Femur (tissue), 1 donor: ENCODE measurements at places on chromosomes 2 and 18.
A peak's percentile ranks its signal among the peaks of the same experiment; 100 is the strongest.

GRCh38 chr2:235381261-235381912 lies 112.5 kb upstream of the AGAP1 start:
- no peak for DNase-seq

DNA sequence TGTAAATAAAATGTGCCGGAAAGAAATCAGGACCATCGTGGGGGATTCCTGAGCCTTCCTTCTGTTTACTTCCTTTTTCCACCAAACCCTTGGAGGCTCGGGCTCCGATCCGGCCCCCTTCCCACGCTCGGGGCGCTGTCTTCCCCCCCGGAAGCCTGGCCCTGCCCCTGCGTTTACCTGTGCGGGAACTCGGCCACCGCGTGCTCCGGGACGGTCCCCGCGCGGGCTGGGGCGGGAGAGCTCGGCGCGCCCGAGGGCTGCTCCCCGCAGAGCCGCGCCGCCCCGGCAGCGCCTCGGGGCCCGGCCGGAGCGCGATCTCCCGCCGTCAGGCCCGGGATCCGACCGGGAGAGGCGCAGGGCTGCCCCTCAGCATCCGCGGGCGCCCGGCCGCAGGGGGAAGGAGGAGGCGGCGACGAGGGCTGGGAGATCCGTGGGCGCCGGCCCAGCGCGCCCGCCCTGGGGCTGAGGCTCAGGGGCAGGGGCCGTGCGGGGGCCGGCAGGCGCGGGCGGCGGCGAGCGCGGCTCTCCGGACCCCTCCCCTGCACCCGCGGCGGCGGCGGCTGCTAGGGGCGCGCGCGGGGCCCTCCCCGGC lies 435 bp downstream of the ADCY3 start:
- DNase-seq = no peak

GRCh38 chr2:216604458-216604857 lies 28.8 kb upstream of the IGFBP2 start:
- no peak for DNase-seq

DNA sequence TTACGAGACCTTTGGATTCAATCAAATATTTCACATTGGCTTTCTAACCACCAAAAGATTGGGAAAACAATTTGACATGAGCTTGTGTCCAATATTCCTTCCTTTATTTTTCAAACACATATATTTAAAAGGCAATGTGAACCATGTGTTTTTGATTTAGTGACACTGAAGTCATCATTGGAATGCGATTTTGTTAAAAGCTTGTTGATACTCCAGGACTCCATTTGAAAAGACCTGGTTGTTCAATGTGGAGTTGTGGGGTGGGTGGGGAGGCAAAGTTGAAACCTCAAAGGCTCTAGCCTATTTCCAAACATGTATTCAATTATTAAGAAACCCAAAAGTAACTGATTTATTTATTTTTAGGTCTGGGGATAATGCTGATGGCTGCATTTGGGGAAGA lies 114.1 kb upstream of the TRIB2 start:
- no peak for DNase-seq

DNA sequence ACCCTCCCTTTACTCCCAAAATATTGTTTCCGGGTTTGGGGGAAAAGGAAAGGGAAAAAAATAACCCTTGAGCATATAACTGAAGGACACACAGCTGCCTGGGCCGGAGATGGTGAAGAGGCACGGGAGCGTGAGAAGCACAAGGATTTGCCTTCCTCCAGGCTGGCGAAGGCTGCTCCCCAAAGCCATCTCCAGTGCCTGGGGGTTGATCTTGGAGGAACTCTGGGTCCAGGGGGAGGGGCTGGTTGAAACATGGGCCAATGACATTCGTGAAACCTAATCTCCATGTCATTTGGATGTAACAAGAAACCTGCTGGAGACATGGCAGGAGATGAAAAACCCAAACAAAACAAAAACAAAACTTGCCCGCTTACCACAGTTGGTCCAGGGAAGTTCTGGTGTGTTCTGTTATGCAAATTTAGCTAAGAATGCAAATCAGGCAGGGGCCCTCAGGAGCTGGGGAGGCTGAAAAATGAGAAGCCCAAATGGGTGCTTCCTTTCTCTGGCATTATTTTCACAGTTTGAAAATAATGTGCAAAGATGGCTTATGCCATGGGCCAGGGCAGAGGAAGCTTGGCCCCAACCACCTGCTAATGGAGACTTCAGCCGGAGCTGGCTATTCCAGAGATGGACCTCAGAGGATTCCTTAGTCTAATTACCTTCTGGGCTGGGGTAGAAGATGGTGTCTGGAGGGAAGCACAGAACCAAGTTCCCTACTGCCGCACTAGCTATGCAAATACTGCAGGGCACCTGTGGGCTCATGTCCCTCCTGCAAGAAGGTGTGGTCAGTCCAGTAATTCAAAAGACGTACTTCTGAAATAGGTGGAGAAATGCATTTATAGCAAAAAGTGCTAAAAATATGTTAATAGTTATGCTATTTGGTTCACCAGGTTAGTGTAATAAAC lies 180.9 kb downstream of the BCL2 start:
- DNase-seq = no peak

DNA sequence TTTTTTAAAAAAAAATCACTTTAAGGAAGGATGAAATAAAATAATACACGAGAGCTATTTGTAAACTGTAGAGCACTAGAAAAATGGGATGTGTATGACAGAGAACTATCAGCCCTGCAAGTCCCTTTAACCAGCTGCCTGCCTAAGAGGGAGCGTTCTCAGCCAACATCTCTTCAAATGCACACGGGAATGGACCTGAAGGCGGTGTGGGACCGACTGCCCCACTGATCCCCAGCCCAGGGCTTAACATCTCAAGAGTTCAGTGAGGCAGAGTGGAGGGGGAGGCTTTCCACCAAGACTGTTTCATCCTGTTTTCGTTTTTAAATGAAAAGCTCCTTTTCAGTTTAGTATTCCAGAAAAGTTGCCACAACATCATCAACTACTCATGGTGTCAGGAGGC lies 2.2 kb downstream of the INPP4A start:
- DNase-seq = no peak

DNA sequence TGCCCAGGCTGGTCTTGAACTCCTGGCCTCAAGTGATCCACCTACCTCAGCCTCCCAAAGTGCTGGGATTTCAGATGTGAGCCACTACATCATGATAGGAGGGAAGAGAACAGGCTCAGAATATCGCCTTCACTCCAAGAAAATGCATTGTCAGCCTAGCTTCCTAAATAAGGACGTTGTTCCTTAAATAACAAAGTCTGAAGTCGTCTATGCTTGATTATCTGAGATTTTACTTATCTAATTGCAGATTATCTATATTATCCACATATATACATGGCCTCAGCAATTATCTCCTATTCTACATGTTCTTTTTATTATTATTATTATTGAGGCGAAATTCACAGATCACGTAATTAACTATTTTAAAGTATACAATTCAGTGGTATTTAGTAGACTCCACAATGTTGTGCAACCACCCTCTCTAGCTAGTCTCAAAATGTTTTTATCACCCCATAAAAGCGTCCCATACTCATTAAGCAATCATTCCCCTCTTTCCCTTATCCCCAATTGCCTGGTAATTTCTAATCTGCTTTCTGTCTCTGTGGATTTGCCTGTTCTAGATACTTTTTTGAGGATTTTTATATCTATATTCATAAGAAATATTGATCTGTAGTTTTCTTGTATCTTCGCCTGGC lies 95.1 kb upstream of the RFX8 start:
- DNase-seq = no peak

DNA sequence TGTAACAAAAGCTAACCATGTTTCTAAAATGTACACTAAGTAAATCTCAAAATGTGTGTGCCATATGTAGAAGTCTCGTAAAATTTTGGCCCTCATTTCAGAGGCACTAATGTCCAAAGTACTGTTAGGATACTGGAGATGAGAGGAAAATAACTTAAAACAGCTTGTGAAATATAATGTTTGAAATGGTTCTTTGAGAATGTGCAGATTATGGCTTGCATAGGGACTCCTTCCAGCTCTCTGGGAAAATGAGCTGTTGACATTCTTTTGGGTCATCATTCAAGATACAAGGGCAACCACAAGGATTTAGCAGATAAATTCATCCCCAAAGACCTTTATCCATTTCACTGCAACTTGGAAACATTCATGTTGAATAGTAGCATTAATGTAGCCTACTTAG lies 38.1 kb upstream of the OTX1 start:
- DNase-seq = no peak

DNA sequence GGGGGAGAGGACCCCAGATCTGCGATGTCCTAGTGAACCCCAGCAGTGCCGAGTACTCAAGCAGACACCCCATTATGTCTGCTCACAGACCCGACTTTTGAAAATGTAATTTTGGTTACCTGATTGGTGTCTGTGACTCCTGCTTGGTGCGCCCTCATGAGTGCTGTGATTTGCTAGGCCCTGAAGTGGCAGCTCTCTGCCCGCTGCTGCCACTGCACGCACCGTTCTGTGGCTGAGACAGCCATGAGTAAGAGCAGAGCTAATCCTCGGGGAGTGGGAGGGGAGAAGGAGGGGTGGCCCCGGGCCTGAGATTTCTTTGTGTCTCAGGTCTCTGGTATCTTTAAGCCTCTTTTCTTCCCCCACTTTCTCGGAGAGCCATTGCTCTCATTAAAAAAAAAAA lies 18.2 kb downstream of the FHOD3 start:
- no peak for DNase-seq

- DNase-seq = no peak
These were observed 147.8 kb downstream of the EXOC6B start for GRCh38 chr2:72678024-72678423.

- no peak for DNase-seq
These were observed 125.0 kb downstream of the ETAA1 start for GRCh38 chr2:67522148-67522547.

DNA sequence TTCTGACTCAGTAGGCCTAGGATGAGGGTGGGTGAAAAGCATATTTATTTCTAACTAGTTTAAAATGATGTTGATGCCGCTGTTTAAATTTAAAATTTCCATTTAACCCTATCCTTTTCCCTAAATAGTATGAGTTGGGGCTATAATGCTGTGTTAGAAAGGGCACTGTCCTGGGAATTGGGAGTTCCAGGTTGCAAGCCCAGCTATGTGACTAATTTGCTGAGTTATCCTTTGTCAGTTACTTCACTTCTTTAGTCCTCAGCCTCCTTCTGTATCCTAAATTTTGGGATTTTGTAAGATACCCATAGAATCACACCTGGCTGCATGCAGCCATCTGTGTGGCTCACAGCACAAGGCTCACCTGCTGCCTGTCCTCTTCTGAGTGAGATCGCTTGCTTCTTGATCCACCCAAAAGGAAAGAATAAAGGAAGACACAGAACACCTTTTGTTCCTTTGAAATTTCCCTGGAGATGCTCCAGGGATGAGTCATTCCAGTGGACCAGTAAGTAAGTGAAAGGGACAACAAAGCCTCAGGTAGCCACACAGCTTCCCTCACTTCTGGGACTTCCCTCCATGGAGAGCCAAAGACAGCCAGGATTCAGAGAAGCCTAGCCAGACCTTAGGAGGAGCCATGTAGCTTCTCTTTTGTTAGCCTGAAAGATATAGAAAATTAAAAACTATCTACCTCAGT lies 97.2 kb downstream of the DTNA start:
- no peak for DNase-seq

- DNase-seq = no peak
These were observed 44.4 kb upstream of the PEX13 start for GRCh38 chr2:60972889-60973656.

DNA sequence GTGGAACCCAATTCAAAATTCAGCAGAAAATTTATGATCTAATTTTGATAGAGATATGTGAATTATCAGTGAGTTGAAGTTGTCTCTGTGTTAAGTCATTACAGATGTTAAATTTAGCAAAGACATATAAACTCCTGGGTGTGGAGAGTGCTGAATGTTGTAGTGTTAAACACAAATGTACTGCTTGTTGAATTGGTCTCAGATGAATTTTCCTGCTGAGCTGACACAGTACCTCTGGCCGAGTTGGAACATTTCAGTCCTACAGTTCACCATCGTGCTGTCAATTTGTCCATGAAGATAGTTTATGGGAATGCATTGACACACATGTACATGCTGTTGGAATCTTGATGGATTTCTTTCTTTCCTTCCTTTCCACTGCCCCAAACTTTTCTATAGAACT lies 255.9 kb downstream of the PLCL1 start:
- no peak for DNase-seq

DNA sequence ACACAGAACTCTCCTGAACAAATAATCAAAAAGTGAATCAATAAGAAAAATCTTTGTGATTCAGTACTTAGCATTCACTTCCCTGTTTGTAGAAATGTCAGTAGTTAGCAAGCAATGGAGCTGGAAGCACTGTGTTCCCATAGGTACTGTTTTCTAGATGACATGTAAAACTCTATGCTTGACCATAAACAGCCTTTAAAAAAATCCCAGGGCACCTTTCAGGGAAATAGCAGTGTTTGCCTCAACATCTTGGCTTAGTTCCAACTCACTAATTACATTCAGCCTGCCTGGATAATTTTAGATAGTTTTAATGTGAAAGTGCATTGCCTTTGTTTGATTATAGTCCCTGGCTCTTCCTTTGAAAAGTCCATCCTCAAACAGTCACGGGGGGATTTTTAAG lies 721.8 kb downstream of the ERBB4 start:
- DNase-seq = no peak

- peak; percentile 23 for DNase-seq
These were observed 10.3 kb upstream of the NT5C1B start for GRCh38 chr2:18599509-18600254.

GRCh38 chr2:85120363-85120762 lies 12.8 kb upstream of the TCF7L1 start:
- no peak for DNase-seq

- no peak for DNase-seq
These were observed 11.9 kb upstream of the TMEM182 start for GRCh38 chr2:102749938-102750337.

DNA sequence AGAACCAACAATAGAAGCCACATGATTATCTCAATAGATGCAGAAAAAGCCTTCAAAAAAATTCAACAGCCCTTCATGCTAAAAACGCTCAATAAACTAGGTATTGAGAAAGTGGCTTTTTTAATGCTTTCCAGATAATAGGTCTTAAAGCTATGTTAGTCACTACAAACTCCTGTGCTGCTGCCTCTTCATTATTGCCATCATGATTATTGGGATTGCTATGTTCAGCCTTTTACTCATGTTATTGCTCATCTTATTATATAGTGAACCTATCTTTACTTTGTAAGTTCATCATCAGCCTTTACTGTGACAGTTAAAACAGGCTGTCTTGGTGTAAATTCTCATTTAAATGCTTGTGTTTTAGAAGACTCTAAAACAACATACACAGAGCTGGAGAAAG lies 1557.2 kb upstream of the ZEB2 start:
- no peak for DNase-seq

GRCh38 chr2:174682007-174682577 lies 82.2 kb downstream of the CHRNA1 start:
- DNase-seq = peak; percentile 67

- no peak for DNase-seq
These were observed 22.5 kb upstream of the SPAG16 start for GRCh38 chr2:213261715-213262114.

- DNase-seq = no peak
These were observed 47.2 kb downstream of the BOLA3 start for GRCh38 chr2:74100254-74101216.

DNA sequence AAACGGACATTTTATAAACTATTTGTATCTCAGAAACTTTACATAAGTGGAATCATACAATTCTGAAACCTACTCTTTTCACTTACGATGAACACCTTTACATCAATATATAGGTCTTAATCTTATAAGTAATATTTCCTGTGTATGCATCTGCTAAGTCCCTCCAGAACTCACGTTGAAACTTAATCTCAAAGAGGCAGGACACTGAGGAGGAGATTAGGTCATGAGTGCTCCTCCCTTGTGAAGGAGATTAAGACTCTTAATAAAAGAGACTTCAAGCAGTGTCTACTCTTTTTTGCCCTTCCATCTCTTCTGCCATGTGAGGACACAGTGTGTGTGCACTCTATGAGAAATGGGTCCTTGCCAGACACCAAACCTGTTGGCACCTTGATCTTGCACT lies 94.7 kb upstream of the CDKL4 start:
- DNase-seq = no peak

- no peak for DNase-seq
These were observed 19.1 kb downstream of the MSTN start for GRCh38 chr2:190043441-190043840.
